ENCODE measurements at places on chromosomes 11 and 22.

- DNase-seq = no peak
These were observed 43.7 kb downstream of the ZBTB16 start for GRCh38 chr11:114102993-114103896.

DNA sequence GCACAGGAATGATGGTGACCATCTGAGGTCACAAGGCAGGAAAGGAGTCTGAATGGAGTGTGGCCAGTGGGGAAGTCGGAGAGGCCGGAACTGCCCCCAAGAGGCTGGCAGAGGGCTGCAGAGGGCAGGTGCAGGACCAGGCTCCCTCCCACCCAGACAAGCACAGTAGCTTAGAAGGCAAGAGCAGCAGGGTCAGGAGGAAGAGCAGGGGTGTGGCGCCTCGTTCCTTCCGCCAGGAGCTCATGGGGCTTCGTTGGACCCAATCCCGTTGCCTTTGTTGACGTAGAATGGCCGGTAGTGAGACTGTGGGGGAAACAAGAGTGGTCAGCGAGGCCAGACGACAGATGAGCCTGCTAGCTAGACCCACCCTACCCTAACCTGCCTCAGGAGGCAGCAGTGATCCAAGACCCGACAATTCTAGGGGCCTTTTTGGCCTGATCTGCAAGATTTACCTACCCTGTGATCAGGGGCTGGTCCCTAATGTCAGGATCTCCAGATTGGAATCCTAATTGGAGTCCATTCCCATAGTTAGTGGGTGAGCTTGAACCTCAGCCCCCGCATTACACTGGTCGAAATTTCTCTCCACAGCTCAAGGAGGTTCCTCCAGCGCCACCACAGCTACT, 25.6 kb downstream of the TRIM29 start:
- DNase-seq = no peak

GRCh38 chr11:120068114-120068573, 69.8 kb downstream of the TRIM29 start:
- no peak for DNase-seq

- no peak for DNase-seq
These were observed 27.8 kb upstream of the MYH9 start for GRCh38 chr22:36415415-36416168.

- peak; percentile 56 for DNase-seq
These were observed 13.2 kb downstream of the RAC2 start for GRCh38 chr22:37230673-37231405.

- DNase-seq = no peak
These were observed 88.4 kb downstream of the GRIK4 start for GRCh38 chr11:120599816-120600420.

DNA sequence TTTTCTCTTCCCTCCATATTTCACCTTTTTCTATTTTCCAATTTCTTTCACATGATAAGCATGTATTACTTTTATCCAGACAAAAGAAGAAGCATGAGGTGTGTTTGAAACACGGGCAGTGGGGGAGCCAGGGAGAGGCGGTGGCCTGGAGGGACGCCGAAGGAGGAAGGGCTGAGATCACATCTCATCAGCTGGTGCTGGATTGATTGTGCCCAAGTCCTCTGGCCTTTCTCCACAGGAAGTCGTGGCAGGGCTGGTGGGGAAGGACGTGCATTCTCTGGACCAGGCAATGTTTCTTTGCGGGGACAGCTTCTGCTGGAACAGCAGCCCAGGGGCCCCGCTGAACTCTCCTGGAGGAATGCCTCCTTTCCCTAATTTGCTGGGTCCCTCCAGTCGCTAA, 82.9 kb downstream of the MIAT start:
- DNase-seq = no peak

DNA sequence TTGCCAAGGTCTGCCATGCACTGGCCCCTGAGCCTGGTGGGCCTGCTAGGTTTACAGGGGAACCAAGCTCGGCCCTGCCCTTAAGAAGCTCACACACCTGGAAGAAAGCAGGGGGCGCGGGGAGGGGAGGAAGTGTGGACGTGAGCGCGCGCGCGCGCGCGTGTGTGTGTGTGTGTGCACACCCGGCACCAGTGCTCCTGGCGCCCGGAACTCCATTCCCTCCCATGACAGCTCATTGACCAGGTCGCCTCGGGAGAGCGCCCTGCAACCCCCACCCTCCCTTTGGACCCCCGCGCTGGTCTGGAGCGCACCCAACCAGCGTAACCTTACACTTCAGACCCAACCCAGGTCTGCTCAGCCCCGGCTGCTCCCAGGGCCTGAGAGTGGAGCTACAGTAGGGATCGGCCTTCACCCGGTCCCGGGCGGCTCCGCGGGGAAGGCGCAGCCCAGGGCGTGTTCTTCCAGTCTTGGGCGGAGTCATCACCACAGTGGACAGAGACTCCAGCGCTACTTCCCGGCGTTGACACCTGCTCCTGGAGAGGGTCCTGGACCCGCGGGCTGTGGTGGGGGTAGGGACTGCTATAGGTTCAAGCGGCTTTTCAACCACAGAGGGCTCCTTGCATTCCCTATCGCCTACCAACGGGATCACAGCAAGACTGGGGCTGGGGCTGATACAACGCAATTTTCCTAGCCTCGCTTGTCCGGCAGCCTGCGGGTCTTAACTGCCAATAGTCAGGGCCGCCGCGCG, 1.5 kb downstream of the GALNT18 start:
- no peak for DNase-seq

GRCh38 chr11:2663915-2664314, 35.9 kb downstream of the KCNQ1OT1 start:
- DNase-seq = no peak

GRCh38 chr11:64241491-64242374, 838 bp downstream of the FKBP2 start:
- DNase-seq = no peak

GRCh38 chr11:128936606-128937251, 5.9 kb downstream of the TP53AIP1 start:
- no peak for DNase-seq

DNA sequence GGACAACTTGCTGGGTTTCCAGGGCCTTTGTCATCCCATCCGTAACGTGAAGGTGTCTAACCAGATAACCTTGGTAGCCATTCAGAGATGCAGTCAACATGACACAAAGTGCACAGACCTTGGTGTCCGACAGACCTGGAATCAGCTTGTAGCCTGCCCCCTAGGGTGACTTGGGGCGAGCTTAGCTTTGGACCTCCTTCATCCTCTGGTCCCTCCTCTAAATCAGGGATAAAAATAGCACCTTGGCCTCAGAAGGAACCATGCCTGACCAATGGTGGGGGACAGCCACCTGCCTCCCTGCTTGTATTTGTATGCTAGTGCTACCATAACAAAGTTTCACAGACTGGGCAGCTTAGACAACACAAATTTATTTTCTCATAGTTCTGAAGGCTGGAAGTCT, 3.7 kb downstream of the SNRPD3 start:
- no peak for DNase-seq

DNA sequence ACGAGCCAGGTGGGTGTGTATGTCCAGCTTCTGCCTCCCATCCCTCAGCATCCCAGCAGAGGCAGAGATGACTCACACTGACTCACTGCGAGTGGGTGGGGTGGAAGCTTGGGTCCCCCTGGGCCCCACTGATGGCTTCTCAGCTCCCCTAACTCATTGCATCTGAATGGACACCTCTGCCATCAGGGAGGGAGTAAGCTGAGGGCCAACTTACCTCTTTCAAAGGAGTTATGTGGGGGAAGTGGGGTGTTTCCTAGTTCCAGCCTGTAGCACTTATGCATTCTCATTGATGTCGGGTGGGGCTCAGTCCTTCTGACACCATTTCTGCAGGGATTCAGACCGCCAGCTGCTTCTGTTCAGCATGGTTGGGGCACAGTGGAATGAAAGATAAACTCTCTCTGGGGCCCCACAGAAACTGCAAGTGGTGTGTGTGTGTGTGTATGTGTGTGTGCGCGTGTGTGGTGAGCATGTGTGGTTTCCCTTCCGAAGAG, 1425.8 kb downstream of the TBC1D22A start:
- no peak for DNase-seq

GRCh38 chr11:96309016-96309642, 33.9 kb downstream of the MAML2 start:
- no peak for DNase-seq

GRCh38 chr22:21972293-21972779, 10.3 kb downstream of the TOP3B start:
- peak; percentile 30 for DNase-seq

- DNase-seq = no peak
These were observed 21.8 kb upstream of the LRRC10B start for GRCh38 chr11:61486779-61487178.

- DNase-seq = no peak
These were observed 773.2 kb downstream of the KCNA4 start for GRCh38 chr11:29243616-29244015.

DNA sequence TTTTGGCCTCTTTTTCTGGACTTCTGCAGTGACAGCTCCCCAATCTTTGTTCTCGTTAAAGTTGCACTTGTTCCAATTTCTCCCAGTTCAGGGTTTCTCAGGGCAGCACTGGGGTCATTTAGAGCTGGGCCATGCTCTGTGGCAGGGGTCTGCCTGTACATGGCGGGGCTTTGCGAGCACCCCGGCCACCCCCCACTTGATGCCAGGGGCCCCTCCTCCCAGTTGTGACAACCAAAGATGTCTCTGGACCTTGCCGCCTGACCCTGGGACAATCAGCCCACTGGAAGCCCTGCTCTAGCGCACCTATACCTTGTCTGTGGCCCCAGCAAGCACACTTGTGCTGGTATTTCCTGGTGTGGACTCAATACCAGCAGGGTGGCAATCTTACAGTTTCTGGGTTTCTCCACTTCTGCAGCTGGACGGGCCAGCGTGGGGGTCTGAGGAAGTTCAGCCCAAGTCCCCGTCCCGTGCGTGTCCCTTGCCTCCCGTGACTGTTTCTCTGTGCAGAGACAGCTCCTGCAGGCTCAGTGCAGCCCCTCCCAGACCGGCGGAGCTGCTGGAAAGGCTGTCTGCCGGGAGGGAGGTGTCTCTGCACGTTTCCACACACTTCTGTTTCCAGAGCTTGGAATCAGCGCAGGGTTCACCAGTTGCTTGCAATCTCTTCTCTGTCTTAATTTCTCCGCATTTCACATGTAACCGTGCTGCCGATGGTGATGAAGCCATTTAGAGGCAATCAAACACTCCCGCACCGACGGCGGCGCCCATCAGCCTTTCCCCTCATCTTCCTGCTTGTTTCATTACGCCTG, 1328.9 kb downstream of the BRD1 start:
- DNase-seq = no peak

- DNase-seq = no peak
These were observed 20.3 kb upstream of the PHF21A start for GRCh38 chr11:46141597-46141996.

- DNase-seq = peak; percentile 15
These were observed at the start of gene PRRG4 for GRCh38 chr11:32829680-32830412. TSS of gene PRRG4 (plus strand) at chr11:32829927. CDS start at chr11:32830530, 603 bp downstream.

GRCh38 chr22:45441138-45441537, 27.6 kb downstream of the RIBC2 start:
- DNase-seq = no peak

DNA sequence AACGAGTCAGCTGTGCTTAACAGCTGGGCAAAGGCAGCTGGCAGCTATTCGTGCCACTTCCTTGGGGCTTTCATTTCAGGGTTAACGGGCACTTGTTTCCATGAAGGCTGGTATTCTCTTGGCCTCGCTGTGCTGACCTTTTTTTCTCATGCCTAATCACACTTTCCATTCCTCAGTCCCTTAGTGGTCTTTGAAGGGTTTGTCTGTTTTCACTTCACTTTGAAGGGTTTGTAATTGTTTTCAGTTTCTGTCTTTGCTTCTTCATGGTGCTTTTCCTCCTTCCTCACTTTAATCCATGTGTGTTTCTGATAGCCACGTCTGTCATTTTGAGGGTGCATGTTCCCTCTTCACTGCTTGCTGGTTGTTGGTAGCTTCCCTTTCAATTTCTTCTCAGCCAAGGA, 24.6 kb downstream of the PPIL2 start:
- DNase-seq = no peak

DNA sequence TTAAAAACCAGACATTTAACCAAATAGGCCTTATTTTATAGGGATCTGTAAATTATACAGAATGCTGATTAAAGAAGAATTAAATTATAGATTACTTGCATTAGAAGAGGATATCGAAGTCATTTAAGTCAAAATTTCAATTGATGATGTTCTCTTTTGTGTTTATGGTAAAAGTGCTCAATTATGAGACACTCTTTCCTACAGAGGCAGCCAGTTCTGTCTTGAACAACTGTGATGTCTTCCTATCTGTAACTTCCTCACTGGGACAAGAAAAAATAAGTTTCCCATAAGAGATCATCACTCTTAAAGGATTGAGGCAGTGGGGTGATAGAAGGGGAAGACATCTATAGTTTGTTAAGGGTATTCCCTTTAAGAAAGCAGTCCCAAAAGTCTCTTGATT, 613.5 kb downstream of the INSC start:
- no peak for DNase-seq

DNA sequence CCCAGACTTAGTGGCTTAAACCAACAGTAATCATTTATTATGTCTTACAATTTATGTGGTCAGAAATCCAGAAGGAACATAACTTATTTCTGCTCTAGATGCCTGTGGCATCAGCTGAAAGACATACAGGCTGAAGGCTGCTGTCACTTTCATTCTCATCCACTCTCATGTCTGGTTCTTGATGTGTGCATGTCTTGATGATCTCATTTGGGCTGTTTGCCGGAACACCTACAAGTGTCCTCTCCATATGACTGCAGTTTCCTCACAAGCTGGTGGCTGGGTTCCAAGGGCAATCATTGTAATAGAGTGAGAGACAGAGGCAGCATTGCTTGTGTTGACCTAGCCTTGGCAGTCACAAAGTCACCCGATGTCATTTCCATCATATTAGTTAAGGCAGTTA, 1375.9 kb upstream of the RAG2 start:
- no peak for DNase-seq

DNA sequence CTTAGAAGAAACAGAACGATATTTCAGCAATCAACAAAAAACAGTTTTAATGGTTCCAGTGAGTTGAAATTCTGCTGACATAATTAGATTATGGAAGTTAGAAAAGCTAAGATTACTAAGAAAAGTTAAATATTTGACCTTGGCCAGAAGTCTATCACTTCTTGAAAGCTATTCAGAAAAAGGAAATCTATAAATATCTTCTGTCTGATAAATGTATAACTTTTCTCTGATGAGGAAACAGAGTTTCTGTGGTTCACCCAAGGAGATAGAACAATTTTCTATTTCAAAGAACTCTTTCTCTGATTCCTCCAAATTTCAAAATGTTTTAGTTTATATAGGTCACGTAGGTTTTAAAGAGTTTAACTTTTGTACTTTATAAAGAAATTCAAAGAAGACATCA, 438.4 kb upstream of the CHORDC1 start:
- DNase-seq = no peak

- DNase-seq = no peak
These were observed 4.6 kb downstream of the OR4C45 start for GRCh38 chr11:50037251-50037650.
